ENCODE measurements at places on chromosomes 13 and 19.
A peak's percentile ranks its signal among the peaks of the same experiment; 100 is the strongest.

DNA sequence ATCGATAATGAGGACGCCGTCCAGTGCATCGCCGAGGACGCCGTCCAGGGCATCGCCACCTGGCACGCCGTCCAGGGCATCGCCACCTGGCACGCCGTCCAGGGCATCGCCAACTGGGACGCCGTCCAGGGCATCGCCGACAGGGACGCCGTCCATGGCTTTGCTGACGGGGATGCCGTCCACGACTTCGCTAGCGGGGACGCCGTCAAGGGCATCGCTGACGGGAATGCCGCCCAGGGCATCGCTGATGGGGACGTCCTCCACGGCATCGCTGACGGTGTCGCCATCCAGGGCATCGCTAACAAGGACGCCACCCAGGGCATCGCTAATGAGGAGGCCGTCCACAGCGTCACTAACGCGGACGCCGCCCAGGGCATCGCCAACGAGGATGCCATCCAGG lies 946.5 kb downstream of the TUBA3C start:
- no peak for DNase-seq

- no peak for DNase-seq
These were observed 7.0 kb downstream of the CUL4A start for GRCh38 chr13:113216254-113217048.

GRCh38 chr19:35267353-35267817 lies 1.4 kb upstream of the USF2 start:
- DNase-seq = no peak

DNA sequence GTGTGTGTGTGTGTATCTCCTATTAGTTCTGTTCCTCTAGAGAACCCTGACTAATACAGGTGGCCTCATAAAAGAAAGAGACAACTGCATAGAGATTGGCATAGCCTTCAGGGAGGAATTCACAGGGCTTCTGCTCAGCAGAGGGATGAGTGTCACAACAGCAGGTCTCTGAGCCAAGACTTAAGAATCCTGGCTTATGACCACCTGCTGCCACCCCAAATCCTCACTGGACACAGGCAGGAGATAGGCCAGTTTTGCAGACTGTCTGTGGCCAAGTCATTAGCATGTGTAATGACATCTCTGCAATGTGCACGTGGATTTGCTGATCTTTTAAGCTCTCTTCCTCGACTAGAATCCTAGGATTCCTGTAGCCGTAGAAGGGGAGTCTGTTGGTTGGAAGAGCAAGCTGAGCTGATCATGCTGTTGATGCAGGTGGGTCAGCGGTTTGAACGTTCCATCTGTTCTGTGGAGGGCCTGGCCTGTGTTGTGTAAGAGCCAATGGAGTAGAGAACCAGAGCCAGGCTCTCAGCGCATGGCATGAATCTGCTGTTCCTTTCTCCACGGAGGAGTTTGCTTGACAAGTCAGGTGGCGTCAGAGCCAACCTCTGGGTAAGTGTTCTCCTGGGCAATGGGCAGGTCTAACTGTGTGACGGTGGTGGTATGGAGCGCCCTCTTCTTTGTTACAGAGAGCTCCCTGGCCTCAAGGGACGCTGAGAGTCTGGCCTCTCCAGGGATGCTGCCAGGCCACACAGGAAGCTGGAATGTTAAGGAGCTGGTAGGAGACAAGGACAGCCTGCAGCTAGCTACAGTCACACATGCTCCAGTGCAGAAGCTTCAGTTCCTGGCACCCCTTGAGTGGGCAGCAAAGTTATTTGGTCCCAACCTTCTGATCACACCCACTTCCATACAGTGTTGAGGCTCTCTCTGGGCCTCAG lies 503.1 kb downstream of the FOXO1 start:
- DNase-seq = no peak

- no peak for DNase-seq
These were observed 13.6 kb upstream of the GPI start for GRCh38 chr19:34351382-34351826.

DNA sequence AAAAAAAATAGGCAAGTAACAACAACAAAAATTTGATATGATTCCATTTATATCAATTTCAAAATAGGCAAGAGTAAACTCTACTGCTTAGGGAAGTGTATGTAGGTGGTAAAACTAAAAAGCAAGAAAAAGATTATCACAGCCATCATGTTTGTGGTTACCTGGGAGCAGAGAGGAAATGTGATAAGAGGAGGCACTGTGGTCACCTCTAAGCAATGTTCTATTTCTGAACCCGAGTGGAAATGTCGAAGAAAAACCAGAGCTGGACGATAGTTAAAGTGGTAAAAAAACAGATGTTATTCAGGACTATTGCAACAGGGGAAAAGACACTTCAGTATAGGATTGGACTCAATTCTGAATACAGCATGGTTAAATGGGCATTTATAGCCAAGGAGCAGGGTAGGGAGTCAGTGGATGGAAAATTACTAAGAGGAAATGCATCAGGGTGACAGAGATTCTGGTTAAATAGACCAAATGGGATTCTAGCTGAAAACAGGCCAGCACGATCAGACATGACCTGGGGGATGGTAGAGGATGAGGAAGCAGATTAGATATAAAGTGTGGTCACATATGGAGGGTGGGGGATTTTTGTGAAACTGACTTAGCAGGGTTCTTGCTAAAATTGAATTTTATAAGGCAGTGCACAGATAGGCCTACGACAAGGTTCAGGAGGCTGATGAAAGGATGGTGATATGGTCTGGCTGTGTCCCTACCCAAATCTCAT lies 6.0 kb upstream of the TEX30 start:
- DNase-seq = peak; percentile 18

GRCh38 chr13:53136554-53137215 lies 108.1 kb downstream of the OLFM4 start:
- no peak for DNase-seq

DNA sequence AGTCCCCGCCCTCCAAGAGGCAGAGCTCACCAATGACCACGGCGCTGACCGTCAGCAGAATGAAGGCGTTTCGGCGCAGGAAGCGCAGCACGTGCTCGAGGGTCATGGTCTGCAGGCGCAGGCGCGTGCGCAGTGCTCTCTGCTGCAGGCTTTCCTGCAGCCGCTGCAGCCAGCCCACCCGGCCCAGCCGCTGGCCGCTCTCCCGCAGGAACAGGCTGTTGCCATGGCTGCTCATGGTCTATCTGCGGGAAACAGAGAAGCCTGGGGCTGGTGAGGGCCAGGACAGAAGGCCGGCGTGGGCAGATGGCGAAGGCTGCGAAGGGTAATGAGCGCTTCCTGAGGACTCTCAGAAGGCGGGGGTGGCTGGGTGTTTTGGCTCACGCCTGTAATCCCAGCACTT lies 7.0 kb downstream of the SLC1A6 start:
- DNase-seq = no peak

DNA sequence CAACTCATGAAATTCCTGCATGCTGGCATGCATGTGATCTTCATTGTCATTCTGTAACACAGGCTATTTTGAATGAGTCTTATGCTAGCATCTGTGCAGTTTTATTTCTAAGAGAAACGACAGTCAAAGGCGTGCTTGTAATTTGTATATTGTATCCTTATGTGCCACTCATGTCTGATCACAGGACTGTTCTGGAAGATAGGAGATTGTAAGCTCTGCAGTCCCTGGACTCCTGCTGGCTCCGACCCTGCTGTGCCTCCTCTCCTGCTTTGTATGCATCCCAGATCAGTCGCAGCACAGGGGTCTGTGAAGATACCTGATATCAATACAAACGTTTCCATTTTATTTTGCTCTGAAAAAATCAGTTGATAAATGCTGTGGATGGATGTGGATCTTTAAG lies 653.1 kb downstream of the LIG4 start:
- no peak for DNase-seq

DNA sequence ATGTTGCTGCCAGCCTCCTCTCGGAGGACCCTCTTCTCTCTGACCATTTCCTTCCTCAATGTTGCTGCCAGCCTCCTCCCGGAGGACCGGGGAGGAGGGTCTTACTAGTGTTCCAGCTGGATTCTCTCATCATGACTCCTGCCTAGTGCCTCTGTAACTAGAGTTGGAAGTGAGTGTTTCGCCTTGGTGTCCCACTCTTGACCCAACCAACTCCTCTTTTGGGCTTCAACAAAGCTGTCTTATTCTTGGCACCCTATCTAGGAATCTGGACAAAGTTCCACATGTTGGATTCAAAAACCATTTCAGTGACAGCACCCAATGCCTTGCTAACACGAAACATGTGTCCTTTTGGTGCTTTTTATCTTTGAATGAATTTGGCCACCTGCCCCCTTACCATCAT lies 165.4 kb downstream of the GPC5 start:
- DNase-seq = no peak

DNA sequence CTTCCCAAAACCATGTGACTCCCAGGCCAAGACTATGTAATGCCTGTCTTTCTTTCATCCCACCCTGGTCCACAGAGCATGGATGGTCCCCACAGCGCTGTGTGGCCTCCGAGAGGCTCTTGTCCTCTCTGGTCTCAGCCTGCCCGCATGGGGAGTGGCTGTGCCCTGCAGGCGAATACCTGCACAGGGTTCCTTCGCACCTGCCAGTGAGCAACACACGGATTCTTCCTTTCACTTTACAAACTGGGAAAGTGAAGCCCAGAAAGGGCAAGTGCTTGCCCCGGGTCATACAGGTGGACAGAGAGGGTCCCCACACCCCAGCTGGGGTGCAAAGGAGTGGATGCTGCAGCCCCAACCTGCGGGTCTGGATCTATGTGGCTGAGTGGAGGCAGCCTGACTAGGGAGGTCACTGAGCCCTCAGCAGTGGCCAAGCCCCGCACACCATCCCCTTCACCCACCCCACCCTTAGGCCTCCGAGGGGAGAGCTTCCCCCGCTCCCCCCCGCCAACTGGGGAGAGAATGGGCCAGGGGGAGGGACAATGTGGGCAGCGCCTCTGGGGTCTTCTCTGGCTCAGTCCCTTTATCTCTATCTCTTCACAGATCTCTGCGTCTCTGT lies 747 bp upstream of the MARK4 start:
- no peak for DNase-seq

GRCh38 chr13:44879452-44880058 lies 109.7 kb downstream of the NUFIP1 start:
- DNase-seq = no peak

DNA sequence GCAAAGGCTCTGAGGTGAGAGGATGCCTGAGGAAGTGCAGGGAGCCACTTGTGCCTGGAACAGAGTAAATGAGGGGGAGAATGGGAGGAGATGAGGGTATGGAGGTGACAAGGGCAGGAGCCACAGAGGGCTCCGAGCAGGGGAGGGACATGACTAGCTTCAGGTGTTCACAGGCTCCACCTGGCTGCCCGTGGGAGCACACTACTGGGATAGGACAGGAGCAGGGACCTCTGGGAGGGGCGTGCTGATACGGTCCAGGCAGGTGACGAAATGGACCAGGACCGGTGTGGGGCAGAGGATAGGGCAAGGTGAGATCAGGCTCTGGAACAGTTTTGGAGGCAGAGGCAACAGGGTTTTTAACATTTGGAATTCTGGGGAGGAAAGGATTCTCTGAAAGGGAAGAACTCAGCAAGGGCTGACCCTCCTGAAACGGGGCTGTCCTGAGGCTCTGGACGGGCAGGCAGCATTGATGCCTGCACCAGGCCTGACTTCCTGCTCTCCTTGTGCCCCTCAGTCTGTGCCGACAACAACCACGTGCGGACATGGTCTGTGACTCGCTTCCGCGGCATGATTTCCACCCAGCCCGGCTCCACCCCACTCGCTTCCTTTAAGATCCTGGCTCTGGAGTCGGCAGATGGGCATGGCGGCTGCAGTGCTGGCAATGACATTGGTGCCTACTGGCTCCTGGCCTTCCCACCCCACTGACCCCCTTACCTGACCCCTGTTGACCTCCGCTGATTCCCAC lies 11.6 kb downstream of the SHKBP1 start:
- DNase-seq = no peak

DNA sequence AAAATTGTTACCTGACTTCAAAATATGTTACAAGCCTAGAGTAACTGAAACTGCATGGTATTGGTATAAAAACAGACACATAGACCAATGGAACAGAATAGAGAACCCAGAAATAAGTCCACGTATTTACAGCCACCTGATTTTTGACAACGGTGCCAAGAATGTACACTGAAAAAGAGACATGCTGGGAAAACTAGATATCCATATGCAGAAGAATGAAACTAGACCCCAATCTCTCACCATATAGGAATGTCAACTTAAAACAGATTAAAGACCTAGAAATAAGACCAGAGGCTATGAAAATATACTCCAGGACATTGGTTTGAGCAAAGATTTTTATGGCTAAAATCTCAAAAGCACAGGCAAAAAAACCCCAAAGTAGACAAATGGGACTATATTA lies 76.5 kb downstream of the LATS2 start:
- DNase-seq = no peak

DNA sequence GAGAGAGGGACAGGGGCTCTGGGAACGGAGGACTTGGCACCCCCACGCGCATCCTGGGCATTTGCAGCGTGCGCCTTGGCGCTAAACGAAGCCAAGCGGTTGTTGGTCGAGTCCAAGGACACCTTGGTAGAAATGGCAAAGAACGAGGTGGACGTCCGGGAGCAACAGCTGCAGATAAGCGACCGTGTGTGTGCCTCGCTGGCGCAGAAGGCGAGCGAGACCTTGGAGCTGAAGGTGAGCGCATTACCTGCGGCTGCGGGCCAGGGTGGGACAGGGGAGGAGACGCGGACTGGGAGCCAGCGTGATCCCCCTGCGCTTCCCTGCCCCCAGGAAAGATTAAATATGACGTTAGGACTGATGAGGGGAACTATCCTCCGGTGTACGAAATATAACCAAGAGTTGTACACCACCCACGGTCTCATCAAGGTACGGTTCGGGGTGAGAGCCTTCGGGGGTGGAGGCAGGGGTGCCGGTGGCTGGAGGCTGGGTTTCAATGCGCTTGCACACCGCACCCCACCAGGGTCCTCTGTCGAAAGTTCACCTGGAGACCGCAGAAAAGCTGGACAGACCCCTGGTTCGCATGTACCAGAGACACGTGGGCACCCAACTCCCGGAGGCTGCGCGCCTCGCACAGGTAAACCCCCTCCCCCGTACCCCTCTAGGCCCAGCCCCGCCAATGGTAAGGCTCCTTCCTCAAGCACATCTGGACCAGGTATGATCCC lies 27.8 kb upstream of the CASP14 start:
- no peak for DNase-seq

GRCh38 chr13:40613914-40614313 lies 52.5 kb downstream of the FOXO1 start:
- DNase-seq = no peak

DNA sequence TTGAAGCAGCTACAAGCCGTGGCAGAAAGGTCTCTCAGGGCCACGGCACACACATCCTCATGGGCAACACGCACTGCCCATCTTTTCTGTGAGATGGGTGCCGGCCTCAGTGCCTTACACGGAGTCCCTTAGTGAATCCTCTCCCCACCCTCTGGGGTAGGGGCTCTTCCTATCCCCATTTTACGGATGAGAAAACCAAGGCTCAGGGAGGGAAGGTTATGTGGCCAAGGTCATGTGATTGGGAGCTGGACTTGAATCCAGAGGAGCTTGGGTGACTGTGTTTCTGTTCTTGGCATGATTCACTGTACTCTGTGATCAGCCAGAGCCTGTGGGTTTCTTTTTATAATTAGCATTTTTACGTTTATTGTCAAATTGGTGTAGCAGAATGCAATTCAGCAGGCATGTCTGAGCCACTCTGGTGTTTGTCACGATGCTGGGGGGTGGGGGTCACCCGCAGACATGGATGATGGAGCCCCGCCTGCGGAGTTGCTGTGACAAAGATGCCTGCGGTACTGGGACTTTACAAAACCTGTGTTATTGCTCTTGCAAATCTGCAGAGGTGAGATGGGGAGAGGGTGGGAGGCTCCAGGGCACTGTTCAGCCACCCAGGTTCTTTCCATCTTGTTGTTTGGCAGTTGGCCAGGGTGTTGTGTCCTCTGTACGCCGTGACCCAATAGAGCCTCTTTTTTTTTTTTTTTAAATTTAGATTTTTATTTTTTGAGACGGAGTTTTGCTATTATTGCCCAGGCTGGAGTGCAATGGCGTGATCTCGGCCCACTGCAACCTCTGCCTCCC lies 4.5 kb downstream of the SCN1B start:
- no peak for DNase-seq

- peak; percentile 93 for DNase-seq
These were observed 3.7 kb downstream of the ANGPTL8 start for GRCh38 chr19:11242864-11243797.
